ENCODE measurements at places on chromosomes 5 and 9. TPM values are rescaled to one million over a fixed set of nuclear protein-coding genes. Genes with fewer than 3 reads are reported as not detected.
A peak's percentile ranks its signal among the peaks of the same experiment; 100 is the strongest.

DNA sequence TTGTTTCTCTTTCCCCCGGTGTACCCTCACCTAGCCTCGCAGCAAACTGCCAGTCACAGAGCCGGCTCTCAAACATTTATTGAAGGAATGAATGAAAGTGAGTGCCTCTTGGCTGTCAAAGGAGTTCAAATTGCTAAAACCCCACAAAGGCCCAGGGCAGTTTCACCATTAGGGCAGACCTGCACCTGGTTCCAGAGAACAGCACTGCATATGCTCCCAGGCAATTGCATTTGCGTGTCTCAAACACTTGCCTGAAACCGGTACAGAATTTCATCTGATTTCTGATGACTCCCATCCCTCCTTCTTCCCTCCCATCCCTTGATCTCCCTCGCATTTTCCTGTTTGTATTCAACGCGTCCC is 165.6 kb upstream of the ZNF462 start:
- no peaks in the 10 kb centered on the region for H3K4me1 ChIP-seq
- H3K4me3 ChIP-seq, result no peak overlapping the region

GRCh38 chr9:116070256-116070914 is 83.2 kb upstream of the PAPPA start:
- DNase-seq, result no peak
- no peak overlapping the region for H3K27ac ChIP-seq
- H3K4me3 ChIP-seq, result no peak overlapping the region
- no peaks in the 10 kb centered on the region for H3K27me3 ChIP-seq
- H3K36me3 ChIP-seq, result no peaks in the 10 kb centered on the region

Gene DAPK1
- 38.6 TPM for total RNA-seq

Gene OR1L4
- total RNA-seq, result not detected

DNA sequence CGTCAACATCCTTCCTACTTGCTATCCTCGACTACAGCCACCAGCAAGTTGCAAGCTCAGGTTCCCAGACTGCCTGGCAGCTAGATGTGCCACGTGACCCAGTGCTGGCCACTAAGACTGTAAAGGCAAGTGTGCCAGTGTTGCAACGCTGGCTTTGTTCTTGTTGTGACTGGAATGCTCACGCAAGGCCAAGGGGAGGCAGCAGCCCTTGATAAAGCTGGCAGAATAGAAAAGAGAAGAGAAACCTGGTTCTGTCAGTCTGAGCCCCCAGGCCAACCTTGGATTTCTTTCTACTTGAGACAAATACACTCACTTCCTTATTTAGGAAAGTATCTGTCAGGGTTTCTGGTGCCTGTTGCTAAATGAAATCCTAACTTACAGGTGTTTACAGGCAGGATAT is 113.0 kb downstream of the KLHL3 start:
- no peak overlapping the region for H3K4me3 ChIP-seq
- H3K27ac ChIP-seq, result no peak overlapping the region
- no peak for DNase-seq
- no peaks in the 10 kb centered on the region for H3K36me3 ChIP-seq

GRCh38 chr9:135269912-135270830 is 182.7 kb downstream of the OLFM1 start:
- no peak for DNase-seq
- no peaks in the 10 kb centered on the region for H3K4me1 ChIP-seq
- H3K27ac ChIP-seq, result no peak overlapping the region
- no peaks in the 10 kb centered on the region for H3K27me3 ChIP-seq

Gene ANKRD34B
- total RNA-seq, result not detected

- no peaks in the 10 kb centered on the region for H3K36me3 ChIP-seq
- H3K4me3 ChIP-seq, result peak within 1 kb of the TSS; percentile 83
- H3K4me1 ChIP-seq, result peaks cover 19% of the 10 kb centered on the region
- peaks cover 56% of the 10 kb centered on the region for H3K27me3 ChIP-seq
These were observed at the start of gene GABRB2 for GRCh38 chr5:161546470-161547301. GABRB2 (minus strand) TSS chr5:161546725; CDS start chr5:161546643, 82 bp downstream.

GRCh38 chr5:171272996-171273970 is 35.8 kb upstream of the TLX3 start:
- no peak overlapping the region for H3K4me3 ChIP-seq
- no peak overlapping the region for H3K27ac ChIP-seq
- peaks cover 10% of the 10 kb centered on the region for H3K27me3 ChIP-seq
- H3K4me1 ChIP-seq, result no peaks in the 10 kb centered on the region
- H3K36me3 ChIP-seq, result no peaks in the 10 kb centered on the region

DNA sequence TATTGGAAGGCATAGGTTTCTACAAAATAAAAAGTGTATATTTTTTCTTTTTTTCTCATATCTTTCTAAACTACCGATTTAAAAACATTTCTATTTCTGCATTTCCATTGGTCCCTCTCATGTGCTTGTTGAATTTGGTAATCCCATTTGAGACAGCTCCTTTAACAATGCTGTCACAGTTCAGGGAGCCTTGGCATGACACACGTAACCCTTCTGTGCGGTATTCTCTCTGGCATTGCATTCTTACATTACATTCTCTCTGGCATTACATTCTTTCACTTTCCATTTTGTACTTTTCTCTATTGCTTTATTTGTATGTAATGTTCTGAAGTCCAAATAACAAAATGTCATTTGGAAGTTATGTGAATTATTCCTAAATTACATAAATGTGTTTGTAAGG is 150.7 kb upstream of the RASGRF2 start:
- DNase-seq, result no peak
- no peaks in the 10 kb centered on the region for H3K27me3 ChIP-seq
- no peak overlapping the region for H3K4me3 ChIP-seq
- H3K36me3 ChIP-seq, result peaks cover 44% of the 10 kb centered on the region

Gene SPRY4
- total RNA-seq, result 0.64 TPM

DNA sequence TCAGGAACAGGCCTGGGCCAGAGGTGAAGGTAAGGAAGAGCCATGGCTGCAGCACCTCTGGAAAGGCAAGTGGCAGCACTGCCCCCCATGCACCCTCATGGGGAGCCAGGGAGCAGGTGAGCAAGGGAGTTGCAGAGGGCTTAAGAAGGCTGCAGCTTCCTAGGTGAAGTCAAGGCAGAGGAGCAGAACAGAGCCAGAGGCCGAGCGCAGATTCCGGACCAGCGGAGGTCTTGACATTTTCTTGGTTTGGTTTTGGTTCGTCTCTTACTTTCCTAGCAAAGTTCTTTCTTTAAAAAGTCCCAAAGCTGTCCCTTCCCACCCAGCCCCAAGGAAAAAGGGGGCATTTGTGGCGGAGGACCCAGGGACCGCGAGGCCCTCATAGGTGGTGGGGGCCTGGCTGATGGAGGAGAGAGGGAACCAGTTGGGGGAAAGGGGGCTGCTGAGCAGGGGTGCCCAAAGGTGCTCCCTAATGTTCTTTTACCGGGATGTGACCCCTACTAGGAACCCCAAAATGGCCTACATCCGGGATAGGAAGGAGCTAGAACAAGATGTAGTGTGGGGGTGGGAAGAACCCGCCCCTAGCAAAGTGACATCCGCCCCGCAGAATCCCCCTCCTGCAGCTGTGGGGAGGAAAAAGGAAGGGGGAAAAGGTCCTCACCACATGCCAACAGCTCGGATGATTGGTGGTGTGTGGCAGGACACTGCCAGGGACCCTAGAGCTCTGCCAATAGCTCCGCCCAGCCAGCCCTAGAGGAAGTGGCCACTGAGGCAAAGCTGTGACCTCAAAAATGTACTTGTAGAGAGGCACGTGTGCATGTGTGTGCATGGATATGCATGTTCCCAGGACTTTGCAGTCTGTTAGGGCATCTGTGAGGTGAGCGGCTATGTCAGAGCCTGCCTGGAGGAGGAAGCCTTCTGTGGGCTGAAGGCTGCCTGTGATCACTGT is 914 bp upstream of the CD72 start:
- H3K27me3 ChIP-seq, result no peaks in the 10 kb centered on the region
- DNase-seq, result peak; percentile 28
- peak overlapping the region; percentile 95 for H3K27ac ChIP-seq
- H3K4me1 ChIP-seq, result peaks cover 63% of the 10 kb centered on the region

GRCh38 chr9:98094851-98095250 is 24.2 kb downstream of the TRIM14 start:
- no peak for DNase-seq
- no peaks in the 10 kb centered on the region for H3K27me3 ChIP-seq
- H3K27ac ChIP-seq, result peak overlapping the region; percentile 32

- no peak for DNase-seq
- no peaks in the 10 kb centered on the region for H3K4me1 ChIP-seq
- no peak overlapping the region for H3K4me3 ChIP-seq
- no peak overlapping the region for H3K27ac ChIP-seq
- no peaks in the 10 kb centered on the region for H3K27me3 ChIP-seq
- H3K36me3 ChIP-seq, result no peaks in the 10 kb centered on the region
These were observed 219.5 kb downstream of the KCTD16 start for GRCh38 chr5:144390133-144390532.

Gene VAV2
- total RNA-seq, result 8.6 TPM

DNA sequence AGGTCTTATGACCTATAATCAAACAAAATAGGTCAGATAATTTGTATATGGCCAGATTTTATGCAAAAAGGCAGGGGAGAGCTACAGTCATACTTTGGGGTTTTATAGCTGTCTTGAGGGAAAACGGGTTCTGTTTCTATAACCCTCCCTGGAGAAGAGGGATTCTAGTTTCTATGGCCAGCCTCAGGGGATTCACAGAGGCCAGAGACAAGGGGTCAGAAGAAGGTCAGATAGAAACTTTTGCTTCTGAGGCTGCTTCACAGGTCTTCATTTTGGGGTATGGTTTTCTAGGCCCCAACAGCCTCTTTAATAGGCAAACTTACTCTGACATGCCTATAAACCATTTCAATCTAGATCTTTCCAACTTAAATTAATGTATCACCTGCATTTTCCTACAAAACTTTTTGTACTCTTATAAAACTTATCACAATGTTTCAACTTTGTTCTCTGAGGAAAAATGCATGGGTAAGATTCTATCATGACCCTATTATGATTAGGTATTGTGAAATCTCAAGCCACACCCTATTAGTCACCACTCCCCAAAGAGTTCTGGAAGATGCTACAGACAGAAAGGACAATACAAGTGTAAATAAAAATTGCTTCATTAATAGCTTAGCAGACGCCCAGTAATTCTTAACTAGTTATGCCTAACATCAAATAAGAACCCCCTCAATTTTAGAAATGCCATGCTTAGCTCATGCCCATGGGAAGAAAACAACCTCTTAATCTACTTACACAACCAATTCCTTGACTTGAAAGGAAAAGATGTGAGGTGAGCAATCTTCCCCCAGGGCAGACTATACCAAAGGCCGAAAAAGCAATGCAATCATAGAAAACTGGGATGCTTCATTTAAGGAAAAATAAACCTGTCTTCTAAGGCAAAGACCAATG is 396.6 kb downstream of the TLR4 start:
- H3K36me3 ChIP-seq, result no peaks in the 10 kb centered on the region
- H3K4me1 ChIP-seq, result no peaks in the 10 kb centered on the region
- H3K4me3 ChIP-seq, result no peak overlapping the region
- no peak for DNase-seq

GRCh38 chr5:125276096-125276495 is 529.7 kb upstream of the ZNF608 start:
- H3K27ac ChIP-seq, result no peak overlapping the region
- no peak for DNase-seq
- no peaks in the 10 kb centered on the region for H3K4me1 ChIP-seq
- no peak overlapping the region for H3K4me3 ChIP-seq

- H3K4me1 ChIP-seq, result peaks cover 43% of the 10 kb centered on the region
- DNase-seq, result no peak
- peak overlapping the region; percentile 43 for H3K27ac ChIP-seq
- no peak overlapping the region for H3K4me3 ChIP-seq
- peaks cover 44% of the 10 kb centered on the region for H3K36me3 ChIP-seq
These were observed 22.7 kb downstream of the CHD1 start for GRCh38 chr5:98905857-98906688.

GRCh38 chr5:168770036-168770498 is 190.9 kb upstream of the PANK3 start:
- DNase-seq, result no peak
- H3K4me3 ChIP-seq, result no peak overlapping the region
- peaks cover 10% of the 10 kb centered on the region for H3K36me3 ChIP-seq
- H3K4me1 ChIP-seq, result no peaks in the 10 kb centered on the region

Gene INSL6
- not detected for total RNA-seq

All from activated T-helper 2 cell treated with anti-CD3 and anti-CD28 coated beads, Interferon-gamma antibody, Interleukin-2, Interleukin-4, amounts not matched to agents 10 μg/mL and 5 μg/mL and 100 μg/mL, durations not matched to agents 14 hours and 24 hours and 36 hours (primary cell).